ENCODE measurements at places on chromosomes 11 and 22.

- DNase-seq: no peak
Observed at GRCh38 chr11:130511765-130512164, 63.3 kb downstream of the ADAMTS15 start.

DNA sequence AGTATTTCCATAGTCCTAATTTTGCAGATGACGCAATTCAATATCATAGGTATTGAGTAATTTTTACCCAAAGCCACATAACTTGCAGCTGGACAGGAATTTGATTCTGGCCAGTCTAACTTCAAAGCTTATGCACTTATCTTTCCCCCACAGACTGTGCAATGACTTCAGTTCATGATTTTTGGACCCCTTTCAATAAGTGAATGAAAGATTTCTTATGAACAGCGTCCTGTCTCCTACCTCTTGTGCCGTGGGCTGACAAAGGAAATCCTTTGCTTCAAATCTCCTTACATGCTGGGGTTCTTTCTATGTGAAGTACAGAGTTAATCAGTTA, 217.7 kb upstream of the KIRREL3 start:
- no peak for DNase-seq

DNA sequence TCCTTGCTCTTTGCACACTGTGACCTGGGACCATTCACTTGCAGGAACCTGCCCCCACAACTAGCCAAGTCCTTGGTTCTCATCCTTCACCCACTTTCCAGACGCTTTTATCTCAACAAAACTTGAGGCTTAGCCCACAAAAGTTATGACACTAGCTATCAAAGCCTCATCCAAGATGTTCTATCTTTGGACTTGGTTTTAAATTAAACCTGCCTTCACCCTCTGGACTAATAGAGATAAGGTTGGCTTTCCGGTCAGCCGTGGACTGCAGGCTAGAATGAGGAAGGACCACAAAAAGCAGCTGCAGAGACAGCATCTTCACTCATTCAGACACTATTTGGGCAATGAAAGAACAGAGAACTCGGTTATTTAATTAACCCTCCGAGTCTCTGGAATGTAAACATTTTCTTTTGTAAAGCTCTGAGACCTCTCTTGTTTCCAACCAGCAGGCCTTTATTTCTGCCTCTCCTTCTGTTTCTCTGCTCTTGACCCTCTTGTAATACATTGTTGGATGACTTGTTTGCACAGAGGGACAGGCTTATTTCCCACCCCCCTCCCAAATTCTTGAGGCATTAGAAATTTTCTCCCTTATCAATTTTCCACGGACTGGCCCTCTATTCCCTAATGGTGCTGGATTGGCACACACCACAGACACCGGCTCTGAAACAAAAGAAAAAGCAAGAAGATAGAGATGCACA, 41.4 kb downstream of the ARL14EP start:
- no peak for DNase-seq

DNA sequence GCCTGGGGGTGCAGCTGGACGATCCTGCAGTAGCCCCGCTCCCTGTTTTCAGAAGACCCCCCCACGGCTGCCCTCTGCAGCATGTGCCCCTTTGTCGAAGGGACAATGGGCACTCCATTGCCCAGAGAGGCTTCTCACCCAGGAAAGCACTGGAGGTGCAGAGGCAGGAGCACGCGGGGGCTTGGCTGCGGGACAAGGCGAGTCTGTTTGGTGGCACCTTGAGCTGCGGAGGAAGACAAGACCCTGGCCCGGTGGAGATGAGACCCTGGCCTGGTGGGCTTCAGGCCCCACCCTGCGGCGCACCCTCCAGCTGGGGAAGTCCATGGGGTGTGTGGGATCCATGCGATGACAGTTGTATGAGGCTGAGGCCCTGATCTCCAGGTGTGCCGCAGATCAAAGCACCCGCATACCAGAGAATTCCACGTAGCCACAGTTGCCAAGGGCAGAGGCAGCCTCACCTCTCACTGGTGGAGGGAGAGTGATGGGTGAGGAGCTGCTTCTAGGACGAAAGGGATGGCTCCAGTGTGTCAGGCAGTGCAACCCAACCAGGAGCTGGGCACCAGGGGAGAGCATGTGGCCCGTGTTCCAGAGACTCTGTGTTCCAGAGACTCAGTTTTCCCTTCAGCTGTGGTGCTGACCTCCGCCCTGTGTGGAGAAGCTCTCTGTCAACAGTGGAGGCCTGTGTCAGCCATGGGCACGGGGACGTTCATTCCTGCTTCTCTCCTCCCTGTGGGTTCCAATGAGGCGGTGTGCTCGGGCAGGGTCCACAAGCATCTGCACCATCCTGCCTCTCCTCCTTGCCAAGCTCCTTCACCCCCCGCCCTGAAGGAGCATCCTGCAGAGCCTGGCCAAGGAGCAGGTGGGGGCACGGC, 10.0 kb downstream of the TBX1 start:
- DNase-seq: no peak

GRCh38 chr11:8086001-8086479, 5.0 kb downstream of the TUB start:
- DNase-seq: no peak

GRCh38 chr11:122833846-122834464, 4.3 kb upstream of the CRTAM start:
- no peak for DNase-seq

DNA sequence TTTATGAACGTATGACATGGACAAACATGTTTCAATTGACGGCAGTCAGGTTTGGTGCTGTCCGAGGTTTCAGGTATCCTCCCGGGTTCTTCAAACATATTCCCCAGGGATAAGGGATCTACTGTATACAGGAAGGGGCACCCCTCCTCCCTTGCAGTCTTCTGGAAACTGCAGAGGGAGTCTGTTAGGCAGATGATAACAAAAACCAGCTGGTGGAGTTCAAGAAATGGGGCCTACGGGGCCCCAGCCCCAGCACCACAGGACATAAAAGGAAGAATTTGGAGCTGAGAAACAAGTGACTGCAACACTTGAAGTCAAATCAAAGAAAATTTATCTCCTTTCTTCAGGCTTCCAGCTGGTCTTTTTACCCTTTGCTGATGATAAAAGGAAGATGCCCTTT, 32.1 kb downstream of the SNU13 start:
- no peak for DNase-seq

DNA sequence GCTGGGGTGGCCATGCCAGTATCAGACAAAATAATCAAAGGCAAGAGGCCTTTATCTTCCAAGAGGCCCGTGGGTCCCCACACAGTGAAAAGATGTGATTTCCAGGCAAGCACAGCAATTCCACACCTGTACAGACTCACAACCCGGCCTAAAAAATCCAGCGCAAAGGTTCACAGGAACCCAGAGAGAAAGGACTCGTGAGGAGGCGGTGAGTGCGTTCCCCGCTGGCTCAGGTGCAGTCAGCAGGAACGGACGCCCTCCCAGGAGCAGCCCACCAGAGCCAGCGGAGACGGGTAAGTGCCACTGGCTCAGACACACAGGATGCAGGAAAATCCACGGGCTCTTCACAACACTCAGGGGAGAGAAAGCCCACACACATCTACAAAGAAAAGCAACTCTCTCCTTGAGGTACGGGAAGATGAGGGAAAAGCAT, 4.4 kb downstream of the TOLLIP start:
- DNase-seq: no peak

DNA sequence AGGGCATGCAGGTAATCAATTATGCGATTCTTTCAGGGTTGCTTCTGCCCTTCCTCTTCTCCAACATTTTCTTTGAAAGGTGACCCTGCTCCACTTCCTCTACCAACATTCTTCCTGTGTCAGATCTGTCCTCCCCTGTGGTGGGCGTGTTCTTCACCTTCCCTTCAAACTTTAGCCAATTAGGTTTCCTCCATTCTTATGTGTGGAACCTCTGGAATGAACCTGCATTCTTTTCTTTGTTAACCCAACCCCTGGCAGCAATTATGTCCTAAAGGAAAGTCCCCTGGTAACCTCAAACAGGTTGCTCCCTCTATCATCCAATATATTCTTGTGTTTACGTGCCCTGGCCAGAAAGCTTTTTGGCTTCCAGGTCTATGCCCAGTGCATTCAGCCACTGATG, 22.4 kb downstream of the KIRREL3 start:
- no peak for DNase-seq

DNA sequence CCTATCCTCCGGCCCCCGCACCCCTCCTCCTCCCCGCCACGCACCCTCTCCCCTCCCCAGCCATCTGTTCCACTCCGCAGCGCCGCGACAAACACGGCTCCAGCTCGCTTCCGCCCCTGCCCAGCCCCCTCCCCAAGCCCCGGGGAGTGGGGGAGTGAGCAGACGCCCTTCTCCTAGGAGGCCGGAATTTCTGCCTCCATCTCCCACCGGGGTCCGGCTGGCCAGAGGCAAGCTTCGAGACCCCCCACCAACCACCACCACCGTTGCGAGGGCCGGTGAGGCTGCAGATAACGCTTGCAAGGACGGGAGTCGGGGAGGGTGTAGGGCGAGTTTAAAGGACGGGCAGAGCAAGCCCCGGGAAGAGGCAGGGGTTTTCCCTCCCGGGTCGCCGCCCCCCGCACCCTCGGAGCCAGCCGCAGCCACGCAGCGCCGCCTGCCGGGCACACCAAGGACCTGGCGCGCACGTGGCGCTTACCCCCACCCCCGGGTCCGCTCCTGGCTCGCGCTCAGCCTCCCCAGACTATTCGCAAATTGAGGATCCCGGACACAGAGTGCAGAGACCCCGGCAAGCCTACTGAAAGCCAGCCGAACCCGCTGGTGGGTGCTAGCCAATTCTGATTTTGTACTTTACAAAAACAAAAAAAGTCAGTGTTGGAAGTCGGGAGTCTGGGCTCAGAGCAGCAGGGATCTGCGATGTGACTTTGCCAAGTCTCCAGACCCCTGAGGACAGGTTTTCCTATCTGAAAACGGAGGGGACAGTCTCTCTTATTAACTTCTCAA, 22.6 kb downstream of the RTN4RL2 start:
- peak; percentile 57 for DNase-seq
